Renal cortical epithelial cell (primary cell): ENCODE measurements at places on chromosomes 7 and 10. TPM values are rescaled to one million over a fixed set of nuclear protein-coding genes. Genes with fewer than 3 reads are reported as not detected.

GRCh38 chr7:157564517-157565177 is 227.8 kb downstream of the DNAJB6 start:
- DNase-seq = no peak

ZNF804B gene
- total RNA-seq = not detected in 2 replicates

NPY4R2 gene
- 1.6 TPM in 2 replicates for total RNA-seq

DNA sequence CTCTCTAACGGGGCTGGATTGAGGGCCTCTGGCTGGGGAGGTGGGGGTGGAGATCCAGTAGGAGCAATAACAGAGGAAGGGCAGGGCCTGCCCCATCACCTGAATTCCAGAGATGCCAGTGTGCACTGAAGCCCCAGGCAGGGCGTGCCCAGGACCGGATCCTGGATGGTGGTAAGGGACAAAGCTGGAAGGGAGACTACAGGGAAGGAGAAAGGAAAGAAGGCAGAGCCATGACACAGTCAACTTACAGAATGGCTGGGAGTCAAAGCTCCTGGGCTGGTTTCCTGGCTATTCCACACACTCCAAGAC is 666 bp downstream of the TMEM139 start:
- DNase-seq = peak; percentile 83

- no peak for DNase-seq
Observed at GRCh38 chr7:114650491-114650890, 235.9 kb downstream of the FOXP2 start.

DNA sequence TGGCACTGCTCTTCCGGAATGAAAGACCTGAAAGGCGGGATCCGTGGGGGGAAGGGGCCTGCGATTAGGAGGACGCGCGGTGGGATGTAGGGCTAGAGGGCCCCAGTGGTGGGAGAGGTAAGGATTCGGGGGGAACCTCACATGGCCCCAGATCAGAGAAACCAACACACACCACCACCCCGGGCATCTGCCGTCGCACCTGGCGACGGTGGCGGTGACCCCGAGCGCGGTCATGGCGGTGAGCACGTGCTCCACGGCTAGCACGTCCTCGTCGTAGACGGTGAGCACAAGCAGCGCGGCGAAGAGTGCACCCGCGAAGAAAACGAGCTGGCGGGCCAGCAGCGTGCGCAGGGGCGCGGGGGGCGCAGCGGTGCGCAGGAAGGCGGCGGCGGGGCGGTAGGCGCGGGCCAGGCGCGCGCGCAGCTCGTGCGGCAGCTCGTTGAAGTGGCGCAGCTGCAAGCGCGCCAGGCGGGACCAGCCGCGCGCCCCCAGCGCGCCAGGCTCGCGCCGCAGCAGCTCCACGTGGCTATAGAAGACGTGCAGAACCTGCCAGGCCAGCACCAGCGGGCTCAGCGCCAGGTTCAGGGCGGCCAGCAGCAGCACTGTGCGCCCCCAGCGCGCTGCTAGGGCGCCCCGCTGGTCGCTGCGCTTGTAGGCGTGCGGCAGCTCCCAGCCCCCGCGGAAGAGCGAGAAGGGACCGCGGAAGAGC is 5.7 kb downstream of the ATG9B start:
- no peak for DNase-seq

DNA sequence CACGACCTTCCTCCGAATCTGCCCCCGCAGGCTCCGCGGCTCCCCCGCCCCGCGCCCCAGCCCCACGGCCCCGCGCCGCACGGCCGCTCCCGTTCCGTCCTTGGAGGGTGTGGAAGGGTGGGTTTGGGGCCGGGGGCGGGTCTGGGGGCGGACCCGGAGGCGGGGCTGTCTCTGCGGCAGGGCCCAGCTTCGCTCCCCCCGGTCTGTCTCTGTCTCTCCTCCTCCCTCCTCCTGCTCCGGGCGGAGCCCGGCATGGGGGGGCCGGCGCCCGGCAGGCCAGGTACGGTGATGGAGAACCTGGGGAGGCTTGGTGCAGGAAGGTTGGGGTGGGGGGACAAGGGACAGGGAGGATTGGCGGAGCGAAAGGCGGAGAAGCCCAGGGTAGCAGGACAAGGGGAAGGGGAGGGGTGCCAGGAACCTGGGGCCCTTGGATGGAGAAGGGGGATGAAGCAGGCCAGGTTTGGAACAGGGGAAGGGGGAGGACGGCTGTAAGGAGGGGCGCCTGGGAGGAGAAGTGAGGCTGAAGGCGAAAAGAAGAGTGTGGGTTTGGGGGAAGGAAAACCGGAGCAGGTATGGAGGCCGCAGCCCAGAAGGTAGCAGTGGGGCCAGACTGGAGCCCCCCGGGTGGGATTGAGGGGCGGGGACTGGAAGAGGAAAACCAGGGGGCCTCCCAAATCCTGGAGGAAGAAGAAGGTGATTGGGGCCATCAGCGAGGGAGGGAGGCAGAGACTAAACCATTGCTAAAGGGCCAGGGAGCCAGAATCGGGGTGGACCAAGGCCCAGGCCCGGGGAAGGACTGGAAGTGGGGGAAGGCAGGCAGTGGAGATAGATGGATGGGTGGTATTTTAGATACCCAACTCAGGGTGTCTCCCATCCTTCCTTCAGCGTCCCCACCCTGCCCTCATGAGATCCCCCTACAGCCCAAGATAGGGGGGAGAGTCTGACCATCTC is at the start of gene NYAP1:
NYAP1 (plus strand) TSS at position 206 of the 951 bp plus-strand sequence. CDS start 1,385 bp downstream, outside the sequence.
- no peak for DNase-seq
